ENCODE measurements at places on chromosomes 4 and X. TPM values are rescaled to one million over a fixed set of nuclear protein-coding genes. Genes with fewer than 3 reads are reported as not detected.

Gene WDFY3
- 267 TPM for total RNA-seq

- no peak for DNase-seq
These were observed 4.8 kb upstream of the CXCL1 start for GRCh38 chr4:73864365-73864764.

DNA sequence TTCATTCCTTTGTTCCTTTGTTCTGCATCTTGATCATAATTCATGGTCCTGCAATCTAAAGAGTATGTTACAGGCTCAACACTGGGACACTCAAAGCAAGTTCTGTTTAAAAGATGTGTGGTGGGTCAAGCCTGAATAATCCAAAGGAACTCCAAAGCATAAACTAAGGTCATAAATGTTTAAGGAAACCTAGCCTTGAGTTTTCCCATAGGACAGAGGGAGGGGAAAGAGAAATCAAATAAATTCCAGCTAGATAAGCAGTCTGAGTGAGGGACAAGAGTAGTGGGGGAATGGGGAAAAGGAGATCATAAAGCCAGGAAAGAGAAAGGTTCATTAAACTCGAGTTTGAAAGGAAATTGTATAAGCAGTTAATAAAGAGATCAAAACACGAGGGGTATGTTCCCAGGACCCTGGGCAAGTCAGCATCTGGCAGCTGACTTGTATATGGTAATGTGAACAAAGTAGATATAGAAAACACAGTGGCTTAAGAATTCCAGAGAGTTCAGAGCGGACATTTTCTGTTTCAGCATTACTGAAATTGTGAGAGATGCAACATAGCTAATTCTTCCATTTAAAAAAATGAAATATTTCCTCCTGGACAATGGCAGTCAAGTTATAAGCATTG lies 125.8 kb upstream of the EDNRA start:
- no peak for DNase-seq

DNA sequence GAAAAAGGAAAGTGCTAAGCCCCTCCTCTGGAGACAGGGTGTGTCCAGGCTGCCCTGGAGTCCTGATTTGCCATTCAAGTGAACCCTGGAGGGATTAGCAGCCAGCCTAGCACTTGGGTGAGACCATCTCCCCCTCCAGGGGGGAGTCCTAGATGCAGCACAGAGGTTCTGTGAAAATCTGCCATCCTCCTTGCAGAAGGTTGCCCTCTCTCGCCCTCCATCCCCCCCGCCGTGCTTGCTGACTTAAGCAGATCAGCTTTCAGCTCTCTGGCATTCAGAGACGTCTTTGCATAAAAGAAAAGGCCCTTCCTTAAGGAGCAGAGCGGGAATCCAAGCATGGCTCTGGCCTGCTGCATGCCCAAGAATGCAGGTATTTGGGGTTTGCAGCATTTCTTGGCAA lies 102.1 kb upstream of the SCML1 start:
- DNase-seq, result peak; percentile 71
